Fibroblast of skin of back (primary cell): ENCODE measurements at places on chromosomes 7 and 10.
A peak's percentile ranks its signal among the peaks of the same experiment; 100 is the strongest.

- DNase-seq: no peak
Observed at GRCh38 chr10:71134732-71135211, 77.6 kb upstream of the UNC5B start.

- peak; percentile 78 for DNase-seq
Observed at GRCh38 chr10:65611592-65611991, 1314.2 kb upstream of the LRRTM3 start.

GRCh38 chr10:3056280-3057037, 10.9 kb upstream of the PFKP start:
- peak; percentile 40 for DNase-seq

DNA sequence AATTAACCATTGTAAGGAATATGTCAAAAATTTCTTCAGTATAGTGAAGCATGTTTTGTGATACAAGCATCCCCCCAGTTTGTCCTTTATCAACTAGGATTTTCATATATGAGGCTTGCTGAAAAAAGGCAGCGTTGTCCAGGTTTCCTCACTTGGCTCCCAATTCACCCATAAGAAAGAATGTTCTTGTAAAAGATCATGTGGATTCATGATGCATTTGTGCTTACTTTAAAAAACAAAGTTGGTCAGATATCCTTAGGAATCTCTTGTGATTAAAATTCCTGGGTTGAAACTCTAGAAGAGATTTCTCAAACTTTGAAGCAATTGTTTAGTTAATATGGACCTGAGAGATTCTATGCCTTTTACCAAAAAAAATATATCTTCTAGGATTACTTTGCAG, 181.8 kb downstream of the KIAA1217 start:
- no peak for DNase-seq

DNA sequence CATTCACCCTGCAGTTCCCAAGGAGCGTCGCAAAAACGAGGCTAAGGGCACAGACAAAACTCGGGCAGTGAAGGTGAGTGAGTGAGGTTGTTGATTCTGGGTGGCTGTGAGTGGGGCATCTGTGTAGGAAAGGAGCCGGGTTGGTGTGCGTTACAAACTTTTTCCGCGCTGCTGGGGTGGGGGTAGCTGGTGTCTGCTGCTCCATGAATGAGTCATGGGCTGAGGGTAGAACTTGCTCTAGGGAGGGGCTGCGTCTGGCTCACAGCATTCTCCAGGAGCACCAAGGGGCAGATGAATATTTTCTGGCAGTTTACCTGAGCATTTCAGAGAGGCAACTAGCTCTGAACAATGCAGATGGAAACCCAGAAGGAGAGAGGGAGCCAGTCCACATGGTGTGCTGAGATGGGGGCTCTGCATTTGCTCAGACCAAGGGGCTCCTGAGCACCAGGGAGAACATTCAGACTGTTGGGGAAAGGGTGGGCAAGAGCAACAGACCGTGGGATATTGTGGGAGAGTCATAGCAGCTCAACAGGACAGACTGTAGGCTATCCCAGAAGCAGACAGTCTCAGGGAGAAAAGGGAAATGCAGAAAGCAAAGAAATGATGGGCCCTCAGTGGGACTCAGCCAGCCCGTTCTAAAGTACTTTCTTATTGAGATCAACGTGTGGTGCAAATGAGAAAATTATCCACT, 18.8 kb downstream of the NOBOX start:
- DNase-seq: peak; percentile 53

- DNase-seq: peak; percentile 84
Observed at GRCh38 chr10:93152136-93152535, 78.4 kb downstream of the CYP26A1 start.

DNA sequence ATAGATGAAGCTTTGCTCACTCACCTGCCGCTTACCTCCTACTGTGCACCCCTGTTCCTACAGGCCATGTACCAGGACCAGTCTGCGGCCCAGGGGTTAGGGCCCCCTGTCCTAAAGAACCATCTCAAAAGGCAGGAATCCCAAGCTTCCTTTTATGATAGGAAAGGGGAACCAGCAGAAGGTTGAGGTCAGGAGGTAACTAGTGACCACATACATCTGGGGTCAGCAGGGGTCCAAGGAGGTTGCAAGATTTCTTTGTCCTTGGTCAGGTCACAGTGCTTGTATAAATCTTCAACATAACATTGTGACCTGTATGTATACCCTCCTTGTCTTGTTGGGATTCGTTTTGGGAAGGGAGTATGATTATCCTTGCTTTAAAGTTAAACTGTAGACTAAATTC, 73.8 kb downstream of the OAT start:
- no peak for DNase-seq

DNA sequence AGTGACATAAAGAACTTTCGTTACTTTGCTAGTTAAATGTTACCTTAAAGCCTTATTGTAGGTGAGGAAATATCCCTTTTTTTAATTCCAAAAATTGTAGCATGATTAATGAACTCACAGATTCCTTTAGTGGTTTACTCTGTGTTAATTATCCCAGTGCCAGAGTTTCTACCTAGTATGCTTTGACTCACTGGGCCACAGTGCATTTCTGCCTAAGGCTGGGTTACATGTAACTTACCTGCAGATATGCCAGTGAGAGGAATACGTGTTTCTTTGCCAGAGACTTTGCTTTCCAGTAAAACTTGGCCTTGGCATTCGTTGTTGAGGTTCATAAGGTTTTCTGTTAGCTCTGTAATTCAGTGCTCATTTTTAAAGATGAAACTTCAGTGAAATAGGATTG, 380.8 kb upstream of the LRGUK start:
- DNase-seq: no peak

DNA sequence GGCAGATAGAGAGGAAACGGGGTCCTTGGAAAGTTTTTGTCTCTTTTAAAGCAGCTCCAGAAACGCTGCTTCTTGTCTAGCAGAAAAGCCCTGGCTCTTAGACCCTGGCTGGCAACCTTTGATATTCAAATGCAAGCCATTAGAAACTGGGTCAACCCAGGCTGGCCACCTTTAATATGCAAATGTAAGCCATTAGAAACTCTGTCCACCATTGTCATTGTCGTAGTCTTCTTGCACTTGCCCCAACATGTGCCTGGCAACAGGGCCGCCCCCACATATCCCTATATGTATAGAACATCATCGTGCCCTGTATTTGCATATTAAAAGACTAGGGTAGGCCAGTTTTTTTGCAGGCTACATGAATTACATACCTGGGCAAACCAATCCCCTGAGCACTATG, 621.3 kb upstream of the DPP6 start:
- no peak for DNase-seq
